ENCODE measurements at places on chromosomes 6 and 20.

- no peak for DNase-seq
These were observed 86.7 kb upstream of the F13A1 start for GRCh38 chr6:6407071-6407741.

GRCh38 chr20:20233041-20233514, 134.8 kb upstream of the INSM1 start:
- no peak for DNase-seq

- DNase-seq, result no peak
These were observed 84.5 kb upstream of the RALGAPA2 start for GRCh38 chr20:20796766-20797440.

GRCh38 chr6:6714118-6714897, 125.8 kb downstream of the LY86 start:
- no peak for DNase-seq

- no peak for DNase-seq
These were observed 18.9 kb downstream of the PERP start for GRCh38 chr6:138088326-138088762.

- no peak for DNase-seq
These were observed 27.4 kb upstream of the FAM135A start for GRCh38 chr6:70385901-70386300.

GRCh38 chr6:107115695-107116327, 496 bp upstream of the BEND3 start:
- no peak for DNase-seq

- DNase-seq, result no peak
These were observed 1.1 kb upstream of the RNF182 start for GRCh38 chr6:13923527-13924145.

- no peak for DNase-seq
These were observed 8.5 kb downstream of the MRPS18A start for GRCh38 chr6:43679057-43679456.

DNA sequence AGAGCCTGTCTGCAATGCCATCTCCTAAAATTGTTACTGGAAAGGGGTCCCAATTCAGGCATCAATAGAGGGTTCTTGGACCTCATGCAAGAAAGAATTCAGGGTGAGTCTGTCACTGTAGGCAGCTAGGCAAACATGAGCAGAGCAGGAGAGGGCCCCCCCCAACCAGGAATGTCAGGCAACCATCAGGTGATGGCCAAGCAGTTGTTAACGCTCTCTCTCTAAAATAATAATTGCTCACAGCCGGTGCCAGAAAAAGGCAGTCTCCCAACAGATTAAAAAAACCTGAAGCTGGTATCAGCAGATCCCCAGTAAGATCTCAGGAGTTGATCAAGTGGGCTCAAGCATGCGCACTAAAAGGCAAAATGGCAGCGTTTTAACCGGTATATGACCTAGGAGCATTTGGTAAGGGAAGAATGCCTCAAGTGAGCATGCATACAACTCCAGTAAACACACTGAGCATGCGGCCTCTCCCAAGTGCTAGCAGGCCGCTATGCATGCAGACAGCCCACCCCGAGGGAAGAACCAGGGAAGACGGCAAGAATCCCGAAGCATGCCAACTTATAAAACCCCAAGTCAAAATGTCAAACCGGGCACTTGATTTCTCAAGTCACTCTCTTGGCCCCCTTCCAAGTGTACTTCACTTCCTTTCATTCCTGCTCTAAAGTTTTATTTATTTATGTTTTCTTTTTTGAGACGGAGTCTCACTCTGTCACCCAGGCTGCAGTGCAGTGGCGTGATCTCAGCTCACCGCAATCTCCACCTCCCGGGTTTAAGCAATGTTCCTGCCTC, 44.0 kb upstream of the RNGTT start:
- no peak for DNase-seq

DNA sequence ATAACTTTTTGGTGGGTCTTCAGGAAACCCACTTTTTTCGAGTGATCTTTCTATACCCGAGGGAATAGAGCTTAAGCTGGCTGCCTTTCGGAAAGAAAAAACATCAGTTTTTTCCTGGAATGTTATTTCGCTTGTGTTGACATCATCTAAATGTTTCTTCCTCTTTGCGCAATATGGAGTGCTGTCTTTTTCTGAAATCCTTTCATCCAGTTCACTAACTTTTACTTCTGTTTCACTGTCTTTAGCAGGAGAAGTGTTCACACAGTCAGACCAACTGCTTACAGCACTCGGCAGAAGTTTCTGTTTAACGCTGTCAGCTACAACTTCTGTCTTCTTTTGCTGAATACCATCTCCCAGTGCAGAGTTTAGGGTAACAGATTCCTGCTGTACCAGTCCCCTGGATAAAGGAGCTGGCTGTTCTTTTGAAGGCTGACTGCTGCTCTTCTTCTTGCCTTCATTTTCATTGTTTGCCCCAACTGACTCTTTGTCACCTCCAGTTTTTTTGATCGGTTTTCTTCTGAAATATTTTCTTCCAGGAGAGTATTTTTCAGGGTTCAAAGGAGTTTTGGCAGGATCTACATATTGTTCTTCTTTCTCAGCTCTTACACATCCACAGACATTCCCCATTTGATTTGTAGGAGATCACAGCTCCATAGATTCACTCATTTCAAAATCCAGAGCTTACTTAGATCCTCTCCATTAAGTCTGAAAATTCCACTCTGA, 50.0 kb upstream of the DST start:
- no peak for DNase-seq

GRCh38 chr20:41669708-41670263, 51.6 kb upstream of the CHD6 start:
- no peak for DNase-seq

- no peak for DNase-seq
These were observed 951 bp upstream of the OLIG3 start for GRCh38 chr6:137494988-137495702.

DNA sequence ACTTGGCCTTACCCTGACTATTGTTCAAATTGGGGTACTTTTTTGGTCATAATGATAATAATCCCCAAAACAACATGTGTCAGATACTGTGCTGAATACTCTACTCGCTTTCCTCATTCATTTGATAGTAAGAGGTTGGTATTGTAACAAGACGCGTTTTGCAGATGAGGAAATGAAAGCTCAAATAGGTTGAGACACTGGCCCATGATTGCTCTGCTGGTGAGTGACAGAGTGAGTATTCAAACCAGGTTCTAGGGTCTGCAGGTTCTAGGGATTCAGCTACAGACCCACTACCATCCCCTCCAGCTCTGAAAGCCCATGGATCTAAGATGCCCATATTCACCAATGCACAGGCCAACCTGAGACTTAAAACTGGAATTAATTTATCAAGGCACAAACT, 1.3 kb upstream of the ENPP4 start:
- no peak for DNase-seq

- no peak for DNase-seq
These were observed 53.0 kb upstream of the NOP56 start for GRCh38 chr20:2599288-2600006.

- DNase-seq, result no peak
These were observed 254.7 kb downstream of the ARHGAP18 start for GRCh38 chr6:129455126-129455769.
